ENCODE measurements at places on chromosomes 5 and 9.

DNA sequence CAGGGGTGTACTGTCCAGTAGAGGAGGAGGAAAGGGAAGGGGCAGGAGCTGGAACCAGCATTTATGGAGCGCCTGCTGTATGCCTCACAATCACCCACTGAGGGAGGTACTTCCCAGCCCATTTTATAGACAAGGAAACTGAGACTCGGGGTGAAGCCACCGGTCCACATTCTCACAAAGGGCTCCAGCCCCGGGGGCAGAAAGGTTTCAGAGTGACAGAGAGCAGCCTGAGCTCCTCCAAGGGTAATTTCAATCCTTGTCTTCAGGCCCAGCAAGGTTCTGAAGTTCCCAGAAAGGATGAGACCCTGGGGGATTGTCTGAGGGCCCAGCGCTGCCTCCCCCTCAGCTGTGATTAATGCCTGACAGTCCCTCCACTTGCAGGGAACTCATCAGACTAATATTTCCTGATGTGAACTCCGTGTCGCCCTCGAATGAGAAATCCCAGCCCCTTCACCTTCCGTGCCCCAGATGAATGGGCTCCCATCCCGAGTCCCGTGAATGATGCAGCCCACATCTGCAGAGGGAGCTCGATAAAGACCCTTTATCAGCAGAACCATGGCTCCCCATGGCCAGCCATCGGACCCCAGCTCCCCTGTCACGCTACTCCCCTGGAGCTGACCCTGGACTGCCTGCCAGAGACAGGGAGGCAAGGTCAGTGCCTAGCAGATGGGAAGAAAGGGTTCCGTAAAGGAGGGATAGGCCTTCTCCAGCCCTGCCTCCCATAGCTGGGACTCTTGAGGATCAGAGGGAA lies 32.1 kb upstream of the MVB12B start:
- no peak for DNase-seq

- DNase-seq, result no peak
Measured at GRCh38 chr9:111900858-111901612, 4.4 kb downstream of the UGCG start.

- no peak for DNase-seq
Measured at GRCh38 chr5:67015541-67016191, 180.9 kb downstream of the CD180 start.

GRCh38 chr9:104779334-104779733 lies 15.4 kb downstream of the NIPSNAP3B start:
- DNase-seq, result no peak

DNA sequence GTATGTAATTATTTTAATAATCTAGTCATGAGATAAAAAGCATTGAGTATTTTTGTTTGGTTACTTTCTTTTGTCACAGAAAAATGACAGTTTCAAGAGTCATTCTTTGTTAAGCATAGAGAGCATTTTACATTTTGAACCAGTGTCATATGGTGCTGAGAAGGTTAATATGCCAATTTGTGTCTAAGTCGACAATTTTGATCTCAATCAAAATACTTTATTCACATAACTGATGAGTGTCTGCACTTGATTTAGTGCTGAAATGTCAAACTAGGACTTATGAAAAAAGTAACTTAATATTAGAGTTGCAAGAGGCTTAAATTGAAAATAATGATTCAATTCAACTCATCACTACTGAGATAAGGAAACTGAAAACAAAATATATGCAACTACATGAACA lies 1804.6 kb upstream of the ACO1 start:
- no peak for DNase-seq
